ENCODE measurements at places on chromosomes 12 and 14. TPM values are rescaled to one million over a fixed set of nuclear protein-coding genes. Genes with fewer than 3 reads are reported as not detected.

DNA sequence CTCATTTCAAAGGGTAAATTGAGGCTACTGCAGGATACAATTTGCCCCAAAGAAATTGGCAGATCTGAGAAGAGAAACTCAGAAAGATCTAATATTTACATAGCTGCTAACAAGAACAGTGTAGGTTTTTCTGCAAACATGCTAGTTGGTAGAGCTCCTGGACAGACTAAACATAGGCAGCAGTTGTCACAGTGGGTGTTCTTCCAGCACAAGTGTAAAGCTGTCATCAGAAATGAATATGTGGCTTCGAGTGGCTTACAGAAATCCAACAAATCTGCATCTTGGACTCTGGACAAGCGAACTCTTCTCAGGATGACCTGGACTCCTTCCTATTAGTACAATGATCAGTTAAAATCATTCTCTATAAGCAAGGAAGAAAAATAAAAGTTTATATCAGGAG lies 5.9 kb downstream of the CBX5 start:
- DNase-seq, result no peak

- no peak for DNase-seq
These were observed 4.3 kb downstream of the P2RX4 start for GRCh38 chr12:121214166-121214777.

- DNase-seq, result no peak
These were observed 6.3 kb upstream of the MLXIP start for GRCh38 chr12:122072031-122072970.

- no peak for DNase-seq
These were observed 8.3 kb upstream of the GPR162 start for GRCh38 chr12:6813363-6813762.

GRCh38 chr12:9506746-9507145 lies 101.0 kb downstream of the KLRB1 start:
- DNase-seq, result no peak

DNA sequence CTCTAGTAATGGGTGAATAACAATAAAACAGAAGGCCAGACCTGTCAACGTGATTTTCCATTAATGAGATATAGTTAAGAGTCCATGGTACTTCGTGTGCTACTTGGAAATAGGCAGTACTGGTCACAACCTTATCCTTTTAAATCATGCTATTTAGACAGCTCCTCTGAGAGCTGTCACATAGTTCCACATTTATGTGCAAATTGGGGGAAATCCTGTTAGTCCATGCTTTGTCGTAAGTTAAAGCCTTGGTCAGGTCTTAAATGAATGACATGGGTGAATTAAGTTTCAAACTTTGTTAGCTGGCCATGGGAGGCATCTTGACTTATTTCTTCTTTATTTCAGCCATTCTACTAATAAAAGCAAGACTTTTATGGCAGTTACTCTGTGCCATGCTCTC lies 11.9 kb upstream of the BHLHE41 start:
- no peak for DNase-seq

GRCh38 chr14:46840944-46841720 lies 189.6 kb upstream of the RPL10L start:
- DNase-seq, result no peak

DNA sequence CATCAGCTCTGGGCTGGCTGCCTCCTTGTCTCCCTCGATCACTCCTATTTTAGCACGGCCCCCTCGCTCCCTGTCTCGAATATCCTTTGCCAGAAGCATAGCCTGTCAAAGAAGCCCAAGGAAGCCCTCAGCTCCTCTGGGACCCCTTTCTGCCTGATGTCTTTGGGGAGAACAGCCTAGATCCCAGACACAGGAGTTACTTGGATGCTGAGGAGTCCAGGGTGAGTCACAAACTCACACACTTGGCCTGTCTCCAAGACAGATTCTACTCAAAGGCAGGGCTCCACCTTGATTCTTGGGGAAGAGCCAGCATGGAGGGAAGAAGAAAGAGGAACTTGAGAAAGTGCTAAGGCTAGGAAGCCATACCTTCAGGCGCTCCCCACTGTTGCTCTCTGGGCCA lies 8.1 kb downstream of the AVIL start:
- no peak for DNase-seq

GRCh38 chr14:34065690-34066391 lies 115.0 kb upstream of the EGLN3 start:
- no peak for DNase-seq

DNA sequence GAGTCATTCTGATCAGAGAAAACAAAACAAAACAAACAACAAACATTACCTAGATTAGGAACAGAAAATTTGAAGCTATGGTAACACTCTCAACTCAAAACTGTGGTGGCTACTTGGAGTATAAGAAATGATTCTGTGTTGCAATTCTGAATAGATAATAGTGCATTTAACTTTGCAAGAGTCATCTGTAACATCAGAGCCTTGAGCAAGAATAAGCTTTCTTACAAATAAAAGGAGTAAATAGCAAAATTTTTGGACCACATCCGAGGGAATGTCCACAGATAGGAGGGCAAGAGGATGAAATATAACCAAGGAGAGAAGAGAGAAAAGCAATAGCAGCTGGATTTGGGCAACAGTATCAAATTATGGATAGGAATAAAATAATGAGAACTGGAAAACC lies 1090.6 kb downstream of the SLC6A15 start:
- no peak for DNase-seq

DNA sequence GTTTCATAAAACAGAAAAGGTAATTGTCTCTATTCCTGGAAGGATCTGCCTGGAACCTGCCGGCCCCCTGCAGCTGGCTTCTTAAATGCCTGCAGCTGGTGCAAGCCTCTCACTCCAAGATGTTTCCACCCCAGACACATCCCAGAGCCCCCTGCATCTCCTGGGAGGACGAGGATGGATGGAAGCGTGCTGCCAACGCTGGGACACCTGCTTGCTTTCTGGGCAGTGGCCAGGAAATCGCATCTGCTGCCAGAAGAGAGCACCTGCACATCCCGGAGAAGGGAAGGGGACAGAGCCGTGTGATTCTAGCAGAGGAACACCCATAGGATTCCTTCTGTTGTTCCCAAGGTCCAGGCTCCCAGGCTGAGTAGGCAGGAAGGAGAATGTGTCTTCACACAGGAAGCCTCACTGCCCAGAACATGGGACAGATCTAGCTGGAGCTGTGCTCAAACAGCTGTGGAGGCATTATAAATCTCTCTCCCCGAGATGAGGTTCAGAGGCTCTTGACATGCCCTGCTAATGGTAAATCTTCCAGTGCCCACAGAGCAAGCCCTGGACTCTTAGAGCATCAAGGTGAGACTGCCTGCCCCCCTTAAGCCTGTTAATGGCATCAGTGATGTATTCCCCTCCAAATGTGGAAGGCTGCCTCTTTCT lies 138.8 kb upstream of the MAP1LC3B2 start:
- no peak for DNase-seq

DNA sequence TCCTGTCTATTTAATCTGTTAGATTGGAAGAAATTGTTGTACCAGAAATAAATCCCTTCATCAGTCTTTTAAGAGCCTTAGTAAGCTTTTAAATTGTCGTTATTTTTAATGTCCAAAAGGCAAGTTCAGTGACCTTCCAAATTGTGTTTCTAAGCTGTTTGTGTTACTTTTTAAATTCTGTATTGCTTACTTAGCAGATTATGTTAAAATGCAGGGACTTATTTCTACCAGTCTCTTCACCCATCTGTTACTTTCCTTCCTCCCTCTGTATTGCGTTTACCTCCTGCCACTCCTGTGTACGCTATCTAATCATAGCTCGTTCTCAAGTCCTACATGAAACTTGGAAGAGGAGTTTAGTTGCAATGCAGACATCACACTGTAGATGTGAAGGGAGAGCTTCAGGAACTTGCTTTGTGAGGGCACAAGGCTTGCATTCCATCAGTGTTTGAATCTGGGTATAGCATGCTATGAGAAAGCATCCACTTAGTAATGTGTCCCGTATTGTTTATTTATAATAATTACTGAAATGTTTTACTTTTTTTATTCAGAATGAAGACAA lies 406.5 kb upstream of the RGS6 start:
- no peak for DNase-seq

DNA sequence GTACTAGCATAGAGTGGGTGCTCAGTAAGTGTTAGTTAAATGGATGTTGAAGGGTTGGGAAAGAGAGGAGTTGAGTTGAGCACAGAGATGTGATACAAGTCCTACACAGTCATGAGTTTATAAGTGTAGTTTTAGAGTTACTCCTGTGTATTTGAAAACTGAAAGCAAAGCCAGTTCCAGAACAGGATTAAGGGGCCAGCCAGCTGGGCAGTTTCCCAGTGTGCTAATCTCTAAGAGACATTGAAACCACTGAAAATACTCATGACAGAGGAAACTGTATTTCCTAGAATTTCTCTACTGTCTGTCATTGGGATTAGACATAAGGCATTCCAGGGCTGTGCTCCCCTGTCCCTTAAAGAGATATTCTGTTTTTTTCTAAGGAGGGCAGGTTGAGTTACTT lies 101.0 kb downstream of the DERA start:
- peak; percentile 51 for DNase-seq

DNA sequence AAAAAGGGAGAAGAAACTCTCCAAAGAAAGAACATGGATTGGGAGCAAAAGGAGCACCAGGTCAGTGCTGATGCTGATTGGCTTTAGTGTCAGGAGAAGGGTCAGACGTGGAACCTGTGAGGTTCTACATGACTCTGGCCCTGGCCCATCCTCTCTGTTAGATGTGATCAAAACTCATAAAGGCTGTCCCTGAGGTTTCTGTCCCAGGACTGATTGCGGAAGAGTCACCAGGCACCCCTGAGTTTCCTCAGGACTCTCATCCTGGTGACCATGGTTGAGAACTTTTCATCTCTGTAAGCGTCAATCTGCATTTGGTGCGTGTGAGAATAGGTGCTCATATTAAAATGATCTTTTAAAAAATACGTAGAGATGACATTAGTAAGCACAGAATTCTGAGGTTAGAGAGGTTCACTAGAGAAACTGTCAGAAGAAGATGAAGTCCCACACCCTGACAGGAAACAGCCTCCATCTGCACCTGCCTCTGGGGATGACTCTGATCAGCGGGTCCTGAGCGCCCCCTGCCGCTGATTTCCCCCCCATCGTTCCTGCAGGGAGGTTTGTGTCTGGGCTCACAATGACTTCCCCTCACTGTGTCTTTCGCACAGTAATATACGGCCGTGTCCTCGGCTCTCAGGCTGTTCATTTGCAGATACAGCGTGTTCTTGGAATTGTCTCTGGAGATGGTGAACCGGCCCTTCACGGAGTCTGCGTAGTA lies 741.8 kb downstream of the TMEM121 start:
- no peak for DNase-seq

DNA sequence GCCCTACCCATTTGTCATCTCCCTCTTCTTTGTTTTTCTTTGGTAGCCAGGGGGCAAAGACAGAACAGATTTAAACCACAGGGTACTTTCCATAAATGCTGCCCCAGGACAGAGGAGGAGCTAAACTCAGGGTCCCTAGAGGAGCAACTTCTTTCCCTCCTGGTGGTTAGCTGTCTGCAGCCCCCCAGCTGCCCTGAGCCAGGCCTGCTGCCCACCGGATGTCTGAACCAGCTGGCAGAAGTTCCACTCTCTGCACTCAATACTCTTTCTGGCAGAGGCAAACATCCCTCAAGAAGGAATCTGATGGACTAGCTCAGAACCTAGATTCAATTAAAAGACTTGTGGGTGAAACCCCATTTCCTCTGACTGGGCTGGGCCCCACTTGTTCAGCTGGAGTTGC lies 10.7 kb downstream of the VDR start:
- no peak for DNase-seq

DNA sequence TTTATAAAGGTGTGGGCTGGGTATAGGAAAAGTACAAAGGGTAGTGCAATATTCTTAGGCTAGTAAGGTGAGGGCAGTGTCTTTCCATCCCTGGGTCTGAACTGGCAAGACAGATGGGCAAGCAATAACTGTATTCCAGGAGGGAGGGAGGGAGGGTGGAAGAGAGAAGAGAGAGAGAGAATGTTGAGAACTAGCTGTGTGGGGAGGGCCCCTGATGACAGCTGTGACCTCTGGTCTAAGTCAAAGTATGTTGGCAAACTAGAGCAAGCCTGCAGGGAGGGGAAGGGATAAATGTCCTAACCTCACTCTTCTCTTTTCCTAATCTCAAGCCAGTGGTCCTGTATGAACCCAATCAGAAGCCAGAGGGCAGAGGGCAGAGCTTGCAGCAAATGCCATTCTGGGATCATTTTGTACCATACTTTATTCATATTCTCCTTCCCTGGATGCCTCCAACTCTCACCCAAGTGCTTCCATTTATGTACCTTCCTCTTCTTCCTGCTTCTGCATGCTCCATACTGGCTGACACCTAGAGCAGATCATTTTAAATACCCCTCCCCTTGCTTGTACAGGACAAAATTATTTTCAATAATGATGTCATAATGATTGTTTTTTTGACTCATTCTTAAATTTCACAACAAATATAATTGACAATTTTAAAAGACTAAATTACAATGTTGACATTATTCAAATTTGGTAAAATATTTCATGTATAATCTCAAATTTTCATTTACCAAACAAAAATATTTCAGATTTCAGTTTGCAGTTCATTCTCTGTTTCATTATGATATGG lies 75.9 kb downstream of the AKAP6 start:
- DNase-seq, result no peak

DNA sequence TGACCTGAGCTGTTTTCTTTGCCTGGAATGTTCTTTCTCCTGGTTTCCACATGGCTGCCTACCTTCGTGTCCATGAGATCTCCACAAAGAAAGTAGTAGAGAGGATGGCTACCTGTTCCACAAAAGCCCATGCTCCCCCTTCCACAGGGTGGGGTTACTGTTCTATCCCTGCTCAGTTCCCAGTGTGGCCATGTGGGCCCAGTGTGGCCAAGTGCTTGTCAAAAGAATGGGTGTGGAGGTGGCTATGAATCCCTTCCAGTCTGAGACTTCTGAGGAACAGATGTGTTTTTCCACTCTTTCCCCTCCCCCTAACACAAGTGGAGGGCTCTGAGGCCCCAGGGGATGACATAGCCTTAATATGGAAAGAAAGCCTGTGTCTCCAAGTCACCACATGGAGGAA lies 26.2 kb upstream of the HSP90B1 start:
- DNase-seq, result no peak

- DNase-seq, result no peak
These were observed 12.6 kb downstream of the TRIM9 start for GRCh38 chr14:51082349-51082748.

- DNase-seq, result no peak
These were observed 11.6 kb downstream of the BTG1 start for GRCh38 chr12:92133795-92134637.

DNA sequence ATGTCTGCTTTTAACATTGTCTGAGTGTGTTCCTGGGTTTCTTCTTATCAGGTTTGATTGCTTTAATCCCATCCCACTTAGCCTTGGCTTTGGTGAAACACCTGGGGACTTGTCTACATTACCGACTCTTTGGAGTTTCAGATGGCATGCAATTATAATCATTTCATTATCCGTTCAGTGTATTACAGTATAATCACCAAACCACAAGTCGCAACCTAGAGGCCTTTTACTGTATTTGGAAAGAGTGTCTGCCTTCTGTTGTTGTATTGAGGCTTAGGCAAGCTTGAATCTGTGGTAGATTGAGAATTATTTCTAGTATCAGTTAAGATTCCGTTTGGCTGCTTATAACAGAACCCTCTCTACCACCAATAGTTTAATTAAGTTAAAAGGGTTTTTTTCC lies 103.9 kb downstream of the TGFB3 start:
- no peak for DNase-seq

GRCh38 chr14:94738751-94739150 lies 31.2 kb downstream of the GSC start:
- no peak for DNase-seq

Gene C12orf60
- total RNA-seq, result 3.3 TPM

Gene LTBP2
- 28.0 TPM for total RNA-seq

Gene SRRM4
- total RNA-seq, result 0.30 TPM

Gene AKAP6
- 192 TPM for total RNA-seq

Gene RASSF8
- total RNA-seq, result 29.3 TPM

Gene CDK17
- 32.4 TPM for total RNA-seq

Gene USP44
- total RNA-seq, result 0.34 TPM

Gene TMEM229B
- 1.1 TPM for total RNA-seq
